NAMALWA (cell line): ENCODE measurements at places on chromosomes 13 and 19.

DNA sequence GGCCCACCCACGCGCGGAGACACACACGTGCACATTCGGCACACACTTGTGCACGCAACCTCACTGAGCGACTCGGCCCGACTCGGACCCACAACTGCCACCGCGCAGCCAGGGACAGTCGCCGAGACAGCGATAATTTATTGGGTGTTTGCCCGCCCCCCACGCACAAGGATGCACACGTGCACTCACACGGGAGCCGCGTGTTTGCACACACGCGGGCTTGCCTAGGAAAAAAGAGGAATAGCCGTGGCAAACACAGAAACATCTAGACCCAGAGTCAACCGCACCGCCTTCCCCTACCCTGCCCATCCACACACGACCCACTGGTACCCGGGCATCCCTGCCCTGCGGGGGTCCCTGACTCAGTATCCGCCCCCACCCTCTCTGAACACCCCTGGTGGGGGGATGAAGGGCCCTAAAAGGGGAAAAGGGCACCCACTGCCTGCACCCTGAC, 1.1 kb upstream of the SSBP4 start:
- no peak for DNase-seq

- DNase-seq = no peak
Measured at GRCh38 chr19:16612636-16613035, 15.4 kb downstream of the MED26 start.

GRCh38 chr13:112961457-112962369, 7.3 kb upstream of the MCF2L start:
- no peak for DNase-seq

- no peak for DNase-seq
Measured at GRCh38 chr13:111171629-111172028, 56.5 kb downstream of the ARHGEF7 start.

DNA sequence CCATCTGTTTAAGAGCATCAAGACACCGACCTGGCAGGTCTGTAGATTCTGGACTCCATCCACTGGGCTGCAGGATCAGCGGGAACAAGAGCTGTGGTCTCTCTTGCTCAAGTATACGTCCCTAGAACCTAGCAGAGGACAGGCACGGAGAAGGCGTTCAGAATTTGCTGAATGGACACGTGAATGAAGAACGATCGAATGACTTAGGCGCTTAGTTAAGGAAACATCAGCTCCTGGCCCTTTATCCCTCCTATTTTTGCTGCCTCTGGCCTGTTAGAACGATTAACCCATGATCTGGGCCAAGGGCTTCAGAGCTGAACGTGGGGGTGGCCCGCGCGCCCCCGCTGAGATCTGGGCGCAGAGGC, 953 bp downstream of the DZIP1 start:
- no peak for DNase-seq

GRCh38 chr19:32928806-32929205, 43.0 kb downstream of the CEP89 start:
- DNase-seq = no peak

GRCh38 chr13:50140581-50141374, 125.5 kb downstream of the KCNRG start:
- DNase-seq = no peak

- peak; percentile 95 for DNase-seq
Measured at GRCh38 chr19:17496337-17496997, 15.0 kb upstream of the PGLS start.
